Cortex of kidney (tissue), 1 donor: ENCODE measurements at places on chromosomes 5 and 9.

- no peak for DNase-seq
Observed at GRCh38 chr5:55385846-55386245, 78.1 kb downstream of the MTREX start.

DNA sequence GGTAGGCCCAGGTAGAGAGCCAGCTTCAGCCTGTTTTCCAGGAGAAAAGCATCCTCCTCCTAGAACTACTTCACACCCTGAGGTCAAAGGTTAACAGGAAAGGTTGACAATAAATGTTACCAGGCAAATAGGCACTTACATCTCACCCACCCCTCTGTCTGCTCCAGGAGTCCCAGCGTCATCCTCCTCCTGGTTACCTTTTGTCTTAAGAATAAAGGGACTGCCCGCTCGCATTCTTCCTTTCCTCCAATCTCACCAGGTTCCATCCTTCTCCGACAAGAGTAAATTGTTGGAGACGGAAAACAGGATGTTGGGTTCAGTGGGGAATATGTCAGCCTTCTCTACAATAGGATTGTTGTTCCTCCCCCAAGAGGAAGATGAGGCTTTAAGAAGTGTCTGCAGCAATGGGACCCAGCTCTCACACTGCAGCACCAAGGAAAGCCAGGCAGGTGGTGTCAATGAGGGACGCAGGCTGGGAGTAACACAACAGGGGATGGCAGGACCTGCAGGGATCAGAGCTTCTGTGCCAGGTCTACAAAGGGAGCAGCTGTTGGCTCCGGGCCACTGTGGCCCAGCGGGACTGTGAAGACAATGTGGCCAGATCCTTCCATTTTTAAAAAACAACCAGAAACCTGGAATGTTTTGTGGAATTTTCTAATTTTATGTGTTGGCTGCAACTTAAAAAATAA is 29.0 kb downstream of the FAT2 start:
- no peak for DNase-seq

GRCh38 chr9:5825223-5825622 is 7.7 kb downstream of the ERMP1 start:
- DNase-seq, result no peak

GRCh38 chr5:171835066-171835465 is 49.4 kb downstream of the SMIM23 start:
- DNase-seq, result no peak

DNA sequence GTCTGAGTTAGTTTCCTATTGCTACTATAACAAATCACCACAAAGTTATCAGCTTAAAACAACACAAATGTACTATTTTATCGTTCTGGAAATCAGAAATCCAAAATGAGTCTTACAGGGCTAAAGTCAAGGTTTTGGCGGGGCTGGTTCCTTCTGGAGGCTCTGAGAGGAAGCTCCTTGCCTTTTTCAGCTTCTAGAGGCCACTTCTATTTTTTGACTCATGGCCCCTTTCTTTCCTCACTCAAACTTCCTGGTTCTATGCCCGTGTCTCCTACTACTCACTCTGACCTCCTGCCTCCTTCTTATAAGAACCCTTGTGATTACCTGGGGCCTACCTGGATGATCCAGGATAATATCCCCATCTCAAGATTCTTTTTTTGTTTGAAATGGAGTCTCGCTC is 48.2 kb downstream of the GABBR2 start:
- DNase-seq, result no peak

DNA sequence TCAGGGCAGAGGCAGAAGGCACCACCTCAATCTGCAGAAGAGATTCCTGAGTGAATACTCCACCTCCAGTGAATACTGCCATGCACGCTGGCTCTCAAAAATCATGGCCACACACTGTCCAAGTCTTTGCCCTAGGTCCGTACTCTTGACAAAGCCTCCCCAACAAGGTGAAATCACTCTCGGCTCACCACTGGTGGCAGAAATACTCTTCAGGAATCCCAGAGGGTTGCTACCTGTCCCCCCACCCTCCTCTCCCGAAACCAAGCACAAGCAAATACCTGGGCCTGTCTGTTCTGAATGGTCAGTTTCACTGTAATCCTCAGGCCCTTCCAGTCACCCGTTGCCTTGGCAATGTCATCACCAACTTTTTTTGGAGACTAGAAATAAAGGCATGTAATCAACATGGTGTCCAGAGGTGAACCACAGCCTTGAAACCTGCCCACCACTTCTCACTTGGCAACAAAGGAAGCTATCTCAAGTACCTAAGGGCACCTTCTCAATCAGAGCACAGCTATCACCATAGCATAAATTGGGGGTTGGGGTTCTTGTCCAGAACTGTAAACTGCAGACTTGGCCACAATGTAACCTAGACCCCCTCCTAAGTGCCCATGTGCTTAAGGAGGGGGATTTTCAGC is 1.8 kb downstream of the RPL12 start:
- DNase-seq, result no peak

DNA sequence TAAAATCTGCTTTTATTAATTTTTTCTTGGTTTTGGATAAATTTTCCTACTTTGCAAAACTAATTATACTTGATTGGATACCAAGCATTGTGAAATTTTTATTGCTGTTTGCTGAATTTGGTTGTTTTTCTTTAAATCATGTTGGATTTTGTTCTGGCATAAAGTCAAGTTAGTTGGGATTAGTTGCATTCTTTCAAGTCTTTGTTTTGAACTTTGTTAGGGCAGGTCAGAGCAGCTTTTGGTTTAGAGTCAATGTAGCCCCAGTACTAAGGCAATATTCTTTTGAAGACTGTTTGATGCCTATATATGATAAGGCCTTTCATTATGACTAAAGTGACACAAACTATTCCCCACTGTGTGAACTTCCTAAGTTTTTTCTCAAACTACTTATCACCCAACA is 531.1 kb downstream of the RASEF start:
- no peak for DNase-seq

- DNase-seq, result no peak
Observed at GRCh38 chr5:100691085-100691484, 155.9 kb downstream of the FAM174A start.

GRCh38 chr9:7316166-7316795 is 483.3 kb downstream of the DMAC1 start:
- DNase-seq, result no peak

DNA sequence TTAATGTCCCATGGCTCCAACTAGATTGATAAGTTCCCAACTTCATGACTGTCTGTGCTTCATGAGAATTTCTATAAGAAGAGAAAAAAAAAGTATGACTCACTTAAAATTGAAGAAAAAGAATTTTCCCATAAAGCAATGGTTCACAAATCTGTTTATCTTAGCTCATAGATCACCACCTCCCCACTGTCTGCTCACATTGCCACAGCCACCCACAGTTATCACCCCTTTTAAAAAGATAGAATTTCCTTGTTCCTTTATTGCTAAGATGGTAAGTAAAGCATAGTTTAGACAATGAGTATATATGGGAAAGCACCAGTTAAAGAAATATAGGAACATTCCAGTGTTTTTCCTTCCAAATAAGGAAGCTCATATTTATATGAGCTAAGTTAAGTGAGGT is 67.1 kb downstream of the ALDH7A1 start:
- DNase-seq, result no peak

DNA sequence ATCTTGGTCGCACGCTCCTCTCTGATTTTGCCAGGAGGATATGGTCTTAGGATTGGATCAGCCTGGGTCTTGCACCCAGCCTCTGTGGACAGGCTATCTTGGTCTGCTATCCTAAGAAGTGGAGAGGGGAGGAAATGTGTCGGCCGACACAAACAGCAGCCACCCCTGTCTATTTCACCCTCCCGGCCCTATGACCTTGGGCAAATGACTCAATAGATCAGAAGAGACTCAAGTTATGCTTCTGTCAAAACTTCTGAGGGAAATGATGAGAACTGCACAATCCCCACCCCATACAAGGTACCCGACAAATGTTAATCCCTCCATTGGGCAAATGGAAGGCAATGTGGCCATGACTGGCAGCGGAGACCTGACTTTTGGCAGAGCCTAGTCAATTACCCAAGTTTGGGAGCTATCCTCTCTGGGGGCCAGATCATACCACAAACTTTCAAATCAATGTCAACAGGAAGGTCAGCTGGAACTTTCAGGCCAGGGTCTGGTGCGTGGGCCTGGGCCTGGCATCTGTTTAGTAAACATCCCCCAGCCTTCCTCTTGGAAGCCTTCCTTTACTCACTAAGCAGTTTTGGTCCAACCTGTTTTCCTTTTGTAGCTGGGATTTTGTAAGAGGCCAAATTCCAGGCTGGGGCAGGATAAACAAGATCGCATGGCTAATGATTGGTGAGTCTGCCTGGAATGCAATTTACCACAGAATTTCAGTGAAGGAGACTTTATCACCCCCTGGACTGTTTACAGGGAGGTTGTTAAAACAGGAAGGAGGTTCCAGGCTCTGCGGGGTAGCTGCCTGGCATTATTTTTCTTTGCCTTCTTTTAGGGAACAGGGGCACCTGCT is 64.2 kb upstream of the CPEB4 start:
- no peak for DNase-seq

GRCh38 chr5:80492741-80493140 is 4.8 kb downstream of the FAM151B start:
- DNase-seq, result no peak

DNA sequence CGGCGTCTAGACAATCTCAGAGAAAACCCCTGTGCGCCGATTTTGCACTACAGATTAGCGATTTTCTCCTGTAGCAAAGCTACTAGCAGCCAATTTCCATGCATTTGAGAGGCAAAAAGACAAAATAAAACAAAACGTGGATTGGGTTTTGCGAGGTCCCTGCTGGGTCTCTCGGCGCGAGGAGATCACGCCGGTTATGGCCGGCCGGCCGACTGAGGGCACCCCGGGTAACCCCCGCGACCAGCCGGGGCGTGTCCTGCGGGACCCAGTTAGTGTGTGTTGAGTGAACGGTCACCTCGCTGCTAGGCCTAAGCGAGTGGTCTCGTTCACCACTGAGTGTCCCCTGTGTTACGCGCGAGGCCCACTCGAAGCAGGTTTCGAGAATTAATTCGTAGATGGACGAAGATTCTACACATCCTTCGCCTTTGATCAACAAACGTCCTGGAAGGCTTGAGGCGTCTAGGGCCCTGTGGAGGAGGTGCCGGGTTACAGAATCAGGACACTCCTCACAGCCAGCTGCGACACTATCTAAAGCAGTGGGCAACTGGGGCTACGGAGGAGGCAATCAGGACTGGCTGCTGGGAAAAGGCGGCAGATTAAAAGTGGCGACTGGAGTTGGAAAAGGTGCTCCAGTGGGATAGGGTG is 764 bp upstream of the VDAC1 start:
- no peak for DNase-seq

GRCh38 chr5:22223079-22223478 is 630.1 kb downstream of the CDH12 start:
- DNase-seq, result no peak
